ENCODE measurements at places on chromosomes 11 and 22. TPM values are rescaled to one million over a fixed set of nuclear protein-coding genes. Genes with fewer than 3 reads are reported as not detected.

Gene SMC1B
- total RNA-seq = not detected

DNA sequence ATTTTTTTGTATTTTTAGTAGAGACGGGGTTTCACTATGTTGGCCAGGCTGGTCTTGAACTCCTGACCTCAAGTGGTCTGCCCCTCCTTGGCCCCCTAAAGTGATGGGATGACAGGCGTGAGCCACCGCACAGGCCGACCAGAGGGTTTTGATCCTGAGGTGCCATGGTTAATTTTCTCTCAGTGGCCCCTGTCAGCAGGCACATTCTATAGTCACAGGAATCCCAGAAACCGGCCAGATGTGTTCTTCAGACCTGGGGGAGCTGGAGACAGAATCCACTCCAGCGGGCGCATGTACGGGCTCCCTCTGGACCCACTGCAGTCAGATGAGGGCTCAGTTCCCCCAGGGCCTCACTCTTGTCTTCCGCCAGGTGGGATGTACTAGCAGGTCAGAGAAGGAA is 17.0 kb downstream of the IGLL1 start:
- no peak for DNase-seq

- peak; percentile 96 for DNase-seq
Observed at GRCh38 chr11:119195680-119196079, 10.4 kb downstream of the NHERF4 start.

- no peak for DNase-seq
Observed at GRCh38 chr11:94526645-94527438, 14.6 kb downstream of the C11orf97 start.

- DNase-seq = no peak
Observed at GRCh38 chr11:128472128-128473089, 114.9 kb downstream of the ETS1 start.

- peak; percentile 96 for DNase-seq
Observed at GRCh38 chr11:118659314-118659952, 20.0 kb downstream of the TREH start.

DNA sequence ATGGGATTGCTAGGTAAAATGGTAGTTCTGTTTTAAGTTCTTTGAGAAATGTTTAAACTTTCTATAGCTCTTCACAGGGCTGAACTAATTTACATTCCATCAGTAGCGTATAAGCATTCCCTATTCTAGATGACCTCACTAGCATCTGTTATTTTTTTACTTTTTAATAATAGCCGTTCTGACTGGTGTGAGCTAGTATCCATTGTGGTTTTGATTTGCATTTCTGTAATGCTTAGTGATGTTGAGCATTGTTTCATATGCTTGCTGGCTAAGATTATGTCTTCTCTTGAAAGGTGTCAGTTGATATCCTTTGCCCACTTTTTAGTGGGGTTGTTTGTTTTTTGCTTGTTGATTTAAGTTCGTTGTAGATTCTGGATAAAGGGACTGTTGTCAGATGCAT is 35.9 kb downstream of the MMP27 start:
- no peak for DNase-seq

- no peak for DNase-seq
Observed at GRCh38 chr22:48722661-48723060, 1105.0 kb downstream of the BRD1 start.

Gene MMP13
- total RNA-seq = not detected

GRCh38 chr11:106228996-106229395 is 151.5 kb downstream of the AASDHPPT start:
- DNase-seq = no peak

Gene SMTNL1
- total RNA-seq = not detected

DNA sequence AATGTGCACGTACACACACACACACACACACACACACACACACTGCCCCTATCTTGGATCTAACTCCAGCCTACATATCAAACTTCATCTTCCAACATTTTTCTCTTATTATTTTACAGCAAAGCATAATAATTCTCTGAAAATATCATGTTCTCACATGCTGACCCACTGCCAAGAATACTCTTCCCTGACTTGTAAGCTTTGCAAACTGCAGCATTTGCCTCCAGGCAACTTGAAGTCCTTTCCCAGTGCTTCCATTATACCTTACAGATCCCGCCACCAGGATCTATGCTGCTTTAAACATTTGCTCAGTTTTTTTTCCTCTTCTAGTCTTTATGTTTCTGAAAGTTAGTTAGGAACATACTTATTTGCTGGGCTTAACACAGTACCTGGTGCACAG is 483.3 kb upstream of the ARHGAP42 start:
- DNase-seq = no peak

Gene NLRP14
- not detected for total RNA-seq

GRCh38 chr11:23554002-23554401 is 693.7 kb upstream of the CCDC179 start:
- no peak for DNase-seq

GRCh38 chr11:18540207-18541009 is 13.7 kb upstream of the TSG101 start:
- no peak for DNase-seq

DNA sequence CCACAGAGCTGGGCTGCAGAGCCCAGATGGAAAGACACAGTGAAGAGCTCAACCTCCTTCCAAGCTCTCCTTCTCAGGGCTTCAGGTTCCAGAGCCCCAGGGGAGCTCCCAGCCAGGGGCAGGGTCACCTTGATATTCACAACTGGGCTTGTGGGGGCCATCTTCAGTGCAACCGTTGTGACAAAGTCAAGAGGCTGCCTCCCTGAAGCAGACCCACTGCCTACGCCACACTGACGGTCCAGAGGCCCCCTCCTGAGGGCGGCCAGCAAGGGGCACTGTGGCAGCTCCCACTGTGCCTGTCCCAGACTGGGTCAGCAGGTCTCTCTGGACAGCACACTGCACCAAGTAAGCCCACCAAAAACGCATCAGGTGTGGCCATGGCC is 84.1 kb downstream of the DGCR2 start:
- peak; percentile 19 for DNase-seq

DNA sequence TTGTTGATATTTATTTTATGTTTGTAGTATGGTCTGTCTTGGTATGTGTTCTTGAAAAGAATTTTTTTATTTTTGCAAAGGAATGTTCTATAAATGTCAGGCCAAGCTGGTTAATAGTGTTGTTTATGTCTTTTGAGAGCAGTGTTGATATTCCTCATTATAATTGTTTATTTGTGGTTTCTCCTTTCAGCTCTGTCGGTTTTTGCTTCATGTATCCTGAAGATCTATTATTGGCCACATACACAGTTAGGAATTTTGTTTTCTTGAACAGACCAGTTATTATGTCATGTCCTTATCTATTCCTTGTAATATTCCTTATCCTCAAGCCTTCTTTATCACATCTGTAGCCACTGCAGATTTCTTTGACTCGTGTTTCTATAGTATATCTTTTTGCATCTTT is 56.5 kb downstream of the PDHX start:
- DNase-seq = no peak

DNA sequence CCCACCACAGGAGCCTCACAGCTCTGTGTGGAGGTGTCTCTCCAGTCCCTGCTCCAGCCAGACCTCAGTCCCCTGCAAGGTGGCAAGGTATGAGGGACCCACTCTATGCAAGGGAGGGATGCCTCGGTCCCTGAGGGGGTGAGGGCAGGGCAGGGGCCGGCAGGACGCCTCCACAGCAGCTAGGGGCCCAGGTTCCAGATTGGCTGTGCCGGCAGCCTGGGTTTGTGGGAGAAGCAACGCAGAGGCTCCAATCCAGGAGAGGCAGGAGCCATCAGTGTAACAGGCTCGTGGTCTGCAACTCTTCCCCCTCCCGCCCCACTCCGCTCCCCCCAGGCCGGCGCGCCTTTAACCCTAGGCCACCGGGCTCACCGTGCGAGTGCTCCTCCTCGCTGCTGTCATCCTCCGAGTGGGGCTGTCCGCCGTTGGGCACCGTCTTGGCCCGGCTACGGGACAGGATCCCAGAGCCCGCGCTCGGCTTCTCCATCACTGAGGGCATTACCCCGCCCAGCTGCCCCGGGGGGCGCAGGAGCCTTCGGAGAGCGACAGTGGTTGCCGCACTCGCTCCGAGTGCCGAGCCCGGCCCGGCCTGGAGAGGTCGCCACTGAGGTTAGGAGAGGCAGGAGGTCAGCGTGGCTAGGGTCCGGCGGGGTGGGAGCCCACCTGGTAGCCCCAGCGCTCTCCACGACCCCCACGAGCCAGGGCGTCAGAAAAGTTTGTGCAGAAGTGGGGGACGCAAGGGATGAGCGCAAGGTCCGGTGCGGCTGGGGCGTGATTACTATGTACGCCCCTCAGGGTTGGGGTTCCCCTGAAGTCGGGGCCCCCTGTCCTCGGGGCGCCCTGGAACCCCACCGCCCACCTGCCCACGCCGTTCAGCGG is 765 bp downstream of the RCOR2 start:
- peak; percentile 92 for DNase-seq

Gene CYTH4
- not detected for total RNA-seq

Gene ELMOD1
- 0.61 TPM for total RNA-seq

Gene PAK1
- 122 TPM for total RNA-seq

Gene TMEM121B
- total RNA-seq = 8.1 TPM

GRCh38 chr11:48041877-48042695 is 61.7 kb downstream of the PTPRJ start:
- no peak for DNase-seq

GRCh38 chr22:30906946-30907345 is 61.6 kb downstream of the MORC2 start:
- DNase-seq = no peak

Gene OR51B5
- not detected for total RNA-seq

GRCh38 chr11:4695442-4695841 is 2.2 kb downstream of the OR51E2 start:
- no peak for DNase-seq

Gene ANKK1
- 0.20 TPM for total RNA-seq

GRCh38 chr11:63583357-63583677 is 20.1 kb upstream of the PLAAT2 start:
- DNase-seq = no peak

DNA sequence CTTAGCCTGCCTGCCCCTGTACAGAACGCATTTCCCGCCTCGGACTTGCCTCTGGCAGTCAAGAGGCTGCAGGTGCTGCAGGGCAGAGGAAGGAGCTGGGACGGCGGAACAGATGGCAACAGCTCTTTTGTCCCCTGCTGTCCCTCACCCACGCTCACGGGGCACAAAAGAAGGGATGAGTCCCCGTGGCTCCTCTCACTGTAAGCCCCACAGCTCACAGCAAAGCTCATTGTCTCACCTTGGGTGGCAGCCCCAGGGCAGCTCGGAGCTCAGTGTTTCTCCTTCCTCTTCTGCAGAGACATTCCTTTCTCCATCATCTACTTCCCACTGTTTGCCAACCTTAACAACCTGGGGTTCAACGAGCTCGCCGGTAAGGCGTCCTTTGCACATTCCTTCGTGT is 24.3 kb downstream of the SLC25A18 start:
- no peak for DNase-seq

Gene HBG1
- total RNA-seq = not detected

GRCh38 chr22:17806437-17806836 is 32.2 kb upstream of the BID start:
- no peak for DNase-seq

Gene SYNGR1
- 13.2 TPM for total RNA-seq

Gene FOLR3
- total RNA-seq = not detected

- DNase-seq = no peak
Observed at GRCh38 chr22:47543447-47543846, 781.0 kb downstream of the TBC1D22A start.
